ENCODE measurements at places on chromosomes 7 and 10. TPM values are rescaled to one million over a fixed set of nuclear protein-coding genes. Genes with fewer than 3 reads are reported as not detected.

- no peak for DNase-seq
Measured at GRCh38 chr7:44153948-44154335, 12.8 kb upstream of the MYL7 start.

FOXI2 gene
- total RNA-seq = not detected

DNA sequence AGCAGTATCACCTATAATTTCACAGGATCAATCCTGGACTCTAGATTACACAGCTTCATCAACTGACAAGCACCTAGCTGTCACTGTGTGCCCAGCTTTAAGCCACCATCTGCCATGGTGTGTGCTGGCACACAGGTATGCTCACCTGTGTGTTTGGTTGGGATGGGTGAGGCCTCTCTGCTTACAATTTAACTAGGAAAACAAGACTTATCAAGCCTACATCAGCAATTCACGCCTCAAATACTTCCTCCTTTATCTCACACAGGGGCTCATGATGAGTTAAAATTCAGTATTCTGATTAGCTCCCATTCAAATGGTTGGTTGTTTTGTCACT is 608.2 kb downstream of the PARD3 start:
- no peak for DNase-seq

DNA sequence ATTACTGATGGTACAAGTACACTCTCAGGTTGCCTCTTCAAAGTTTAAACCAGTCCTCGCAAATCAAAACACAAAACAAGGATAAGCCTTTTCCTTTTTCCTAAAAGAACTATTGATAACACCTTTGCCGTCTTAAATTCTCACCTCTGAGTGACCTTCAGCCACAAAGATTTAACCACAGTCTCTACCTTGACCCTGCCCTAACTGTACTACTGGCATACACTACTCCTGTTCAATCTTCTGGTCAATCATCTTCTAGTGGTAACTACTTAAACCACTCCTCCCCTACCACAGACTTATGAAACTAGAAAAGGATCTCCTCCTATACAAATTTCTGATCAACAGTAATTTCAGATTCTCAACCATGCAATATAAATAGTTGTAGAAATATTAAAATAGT is 15.1 kb downstream of the UPF2 start:
- no peak for DNase-seq

DNA sequence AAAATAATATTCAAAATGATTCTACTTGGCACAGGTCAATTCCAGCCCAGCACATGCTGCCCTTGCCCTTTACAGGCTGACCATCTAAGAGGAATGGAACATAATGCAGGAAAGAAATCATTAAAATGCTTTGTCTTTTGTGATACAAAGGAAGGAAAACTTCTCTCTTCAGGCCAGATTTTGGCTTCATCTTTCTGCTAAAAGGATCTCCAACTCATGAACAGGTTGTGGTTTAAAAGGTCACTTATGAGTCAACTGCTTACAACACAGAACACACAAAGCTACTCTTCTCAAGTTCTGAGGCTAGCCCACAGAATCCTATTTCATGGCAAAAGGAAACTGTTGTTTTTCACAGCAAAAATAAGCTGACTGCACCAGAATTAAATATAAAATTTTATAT is 197.1 kb downstream of the DOCK4 start:
- no peak for DNase-seq

FZD8 gene
- 0.63 TPM for total RNA-seq

DNA sequence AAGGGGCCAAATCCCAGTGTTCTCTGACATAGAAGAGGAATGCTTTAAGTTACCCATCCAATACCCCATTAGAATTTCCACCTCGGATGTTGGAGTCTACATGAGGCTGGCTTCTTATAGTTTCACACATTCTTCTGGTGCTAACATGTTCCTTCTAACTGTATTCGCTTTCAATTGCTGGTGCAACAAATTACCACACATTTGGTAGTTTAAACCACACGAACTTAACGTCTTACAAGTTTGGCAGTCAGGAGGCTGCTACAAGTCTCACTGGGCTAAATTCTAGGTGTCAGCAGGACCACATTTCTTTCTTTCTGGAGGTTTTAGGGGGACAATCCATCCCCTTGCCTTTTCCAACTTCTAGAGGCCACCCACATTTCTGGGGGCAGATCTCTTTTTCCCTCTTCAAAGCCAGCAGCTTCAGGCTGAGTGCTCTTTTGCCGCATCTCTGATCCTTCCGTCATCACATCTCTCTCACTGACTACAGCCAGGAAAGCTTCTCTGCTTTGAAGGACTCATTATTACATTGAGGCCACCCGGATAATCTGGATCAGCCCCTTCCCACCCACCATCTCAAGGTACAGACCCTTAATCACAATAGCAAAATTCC is 5.1 kb upstream of the MACC1 start:
- DNase-seq = no peak

TMEM229A gene
- not detected for total RNA-seq
